ENCODE measurements at places on chromosomes 13 and 19.
A peak's percentile ranks its signal among the peaks of the same experiment; 100 is the strongest.

- DNase-seq: no peak
These were observed 113.1 kb downstream of the FOXO1 start for GRCh38 chr13:40553356-40553755.

DNA sequence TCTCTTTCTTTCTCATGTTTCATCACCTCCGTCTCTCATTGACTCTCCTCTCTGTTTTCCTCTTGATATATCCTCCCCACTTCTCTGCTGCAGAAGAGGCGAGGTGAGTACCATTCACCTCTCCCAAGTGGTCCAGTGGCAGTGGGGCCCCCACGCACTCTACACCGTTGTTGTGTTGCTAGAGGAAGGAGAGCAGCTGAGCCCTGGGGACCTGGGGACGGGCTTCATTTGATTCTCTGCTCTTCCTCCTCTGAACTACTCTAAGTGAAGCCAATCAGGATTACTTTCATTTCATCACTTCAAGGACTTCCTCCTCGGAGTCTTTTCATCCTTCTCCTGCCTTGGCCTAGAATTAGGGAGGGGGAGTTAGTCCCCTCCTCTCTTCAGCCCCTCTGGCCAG lies 64.6 kb downstream of the CCNE1 start:
- DNase-seq: no peak

DNA sequence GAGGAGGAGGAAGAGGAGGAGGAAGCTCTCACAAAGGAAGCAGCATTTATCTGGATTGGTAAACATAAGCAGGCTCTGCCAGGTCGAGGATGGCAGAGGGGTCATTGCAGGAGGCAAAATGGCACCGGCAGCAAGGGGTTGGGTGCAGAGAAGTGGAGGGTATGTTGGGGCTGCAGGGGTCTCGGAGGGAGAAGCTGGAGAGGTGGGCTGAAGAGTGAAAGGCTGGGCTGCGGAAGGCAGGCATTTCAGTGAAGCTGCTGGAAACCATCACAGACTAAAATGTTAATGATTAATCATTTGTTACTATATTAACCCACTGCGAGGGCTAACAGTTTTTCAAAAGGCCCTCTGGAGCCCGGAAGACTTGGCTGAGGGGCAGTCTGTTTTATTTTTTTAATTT lies 24.6 kb downstream of the TPT1 start:
- DNase-seq: no peak

- no peak for DNase-seq
These were observed 28.9 kb downstream of the TDRD12 start for GRCh38 chr19:32748497-32748896.

DNA sequence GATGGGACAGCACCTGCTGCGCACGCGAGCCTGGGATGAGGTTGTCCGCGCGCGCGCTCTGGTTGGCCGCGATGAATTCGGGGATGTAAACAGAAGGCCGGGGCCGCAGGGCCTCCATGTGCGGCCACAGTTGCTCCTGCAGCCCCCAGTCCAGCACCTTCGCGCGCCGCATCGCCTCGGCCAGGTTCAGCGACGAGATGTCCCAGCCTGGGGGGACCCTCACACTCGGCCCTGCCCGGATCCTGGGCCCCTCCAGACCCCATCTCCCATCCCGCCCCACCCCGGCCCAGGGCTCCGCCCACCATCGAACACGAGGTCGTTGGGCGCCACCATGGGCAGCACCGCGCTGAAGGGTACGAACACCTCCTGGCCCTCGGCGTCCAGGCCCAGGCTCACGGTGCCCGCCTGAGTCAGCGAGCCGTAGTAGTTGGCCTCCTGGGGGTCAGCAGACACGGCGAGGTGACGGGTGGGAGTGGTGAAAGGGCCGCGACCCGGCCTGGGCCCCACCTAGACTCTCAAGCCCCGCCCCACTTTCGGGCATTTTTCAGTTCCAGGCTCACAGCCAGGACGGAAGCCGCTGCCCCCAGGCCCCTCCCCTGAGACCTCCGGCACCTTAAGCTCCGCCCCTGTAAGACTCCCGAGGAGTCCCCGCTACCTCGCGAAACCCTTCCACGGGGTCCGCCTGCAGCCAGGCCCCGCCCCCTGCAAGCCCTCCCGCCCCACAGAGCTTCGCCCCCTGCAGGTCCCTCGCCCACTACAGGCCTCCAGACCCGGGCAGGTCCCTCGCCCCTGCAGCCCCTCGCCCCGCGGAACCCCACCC lies 1.1 kb downstream of the ISYNA1 start:
- peak; percentile 92 for DNase-seq

DNA sequence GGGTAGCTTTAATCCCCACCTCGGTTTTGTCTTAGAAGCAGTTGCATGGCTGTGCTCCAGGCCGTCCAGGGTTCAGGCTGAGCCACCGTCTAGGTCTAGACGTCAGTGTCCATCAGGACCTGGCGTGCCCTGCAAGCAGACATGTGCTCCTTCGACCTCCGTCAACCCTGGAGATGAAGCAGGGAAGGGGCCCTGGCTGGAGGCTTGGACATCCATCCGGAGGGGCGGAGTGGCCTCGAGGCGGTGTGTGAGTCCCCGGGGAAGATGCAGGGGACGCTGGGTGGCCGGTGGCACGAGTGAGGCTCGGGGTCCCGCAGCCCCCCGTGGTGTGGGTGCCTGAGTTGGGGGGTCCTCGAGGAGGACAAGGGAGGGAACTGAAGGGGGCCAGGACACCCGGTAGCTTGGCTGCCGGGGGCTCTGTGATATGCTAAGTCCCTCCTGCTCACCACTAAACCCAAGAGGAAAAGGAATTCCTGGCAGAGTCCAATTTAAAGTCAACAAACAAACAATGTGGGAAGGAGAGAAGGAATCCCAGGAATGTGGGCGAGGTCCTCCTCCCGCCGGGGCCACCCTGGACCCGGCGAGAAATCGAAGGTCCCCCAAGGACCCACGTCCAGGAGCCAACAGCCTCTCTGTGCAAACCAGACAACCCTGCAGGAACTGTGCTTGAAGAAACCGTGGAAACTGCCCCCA lies 14.9 kb upstream of the PTBP1 start:
- no peak for DNase-seq

DNA sequence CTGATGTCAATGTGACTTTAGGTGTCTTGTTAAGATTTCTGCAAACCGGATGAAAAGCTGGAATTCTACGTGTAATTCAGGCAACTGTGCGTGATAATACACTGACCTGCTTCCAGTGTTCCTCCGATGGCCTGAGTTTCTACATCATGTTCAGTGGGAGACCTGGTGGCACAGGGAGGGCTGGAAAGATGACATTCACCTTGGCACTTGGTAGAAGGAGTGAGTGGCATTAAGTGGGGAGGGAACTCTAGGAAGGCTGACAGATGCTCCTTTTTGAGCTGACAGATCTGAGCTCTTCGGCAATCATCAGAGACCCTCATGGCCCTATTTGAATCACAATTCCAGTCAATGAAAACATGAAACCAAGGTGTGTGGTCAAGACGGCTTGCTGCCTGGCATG lies 4.0 kb downstream of the CACNA1A start:
- no peak for DNase-seq

GRCh38 chr19:42872608-42873007 lies 6.9 kb downstream of the PSG1 start:
- DNase-seq: no peak

DNA sequence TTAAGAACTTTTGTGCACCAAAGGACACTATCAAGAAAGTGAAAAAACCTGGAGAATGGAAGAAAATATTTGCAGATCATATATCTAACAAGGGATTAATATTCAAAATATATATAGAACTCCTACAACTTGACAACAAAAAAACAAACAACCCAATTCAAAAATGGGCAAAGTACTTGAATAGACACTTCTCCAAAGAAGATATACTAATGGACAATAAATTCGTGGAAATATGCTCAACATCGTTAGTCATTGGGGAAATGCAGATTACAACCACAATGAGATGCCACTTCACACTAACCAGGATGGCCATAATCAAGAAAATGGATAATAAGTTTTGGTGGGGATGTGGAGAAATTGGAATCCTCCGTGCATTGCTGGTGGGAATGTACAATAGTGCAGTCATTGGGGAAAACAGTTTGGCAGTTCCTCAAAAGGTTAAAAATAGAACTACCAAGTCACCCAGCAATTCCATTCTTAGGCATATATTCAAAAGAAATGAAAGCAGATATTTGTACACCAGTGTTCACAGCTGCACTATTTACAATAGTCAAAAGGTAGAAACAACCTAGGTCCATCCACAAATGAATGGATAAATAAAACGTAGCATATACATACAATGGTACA lies 2.2 kb upstream of the LSR start:
- no peak for DNase-seq

GRCh38 chr13:50731400-50731799 lies 112.1 kb downstream of the DLEU7 start:
- DNase-seq: no peak

GRCh38 chr19:8403820-8404109 lies 9.3 kb upstream of the MARCHF2 start:
- DNase-seq: no peak

DNA sequence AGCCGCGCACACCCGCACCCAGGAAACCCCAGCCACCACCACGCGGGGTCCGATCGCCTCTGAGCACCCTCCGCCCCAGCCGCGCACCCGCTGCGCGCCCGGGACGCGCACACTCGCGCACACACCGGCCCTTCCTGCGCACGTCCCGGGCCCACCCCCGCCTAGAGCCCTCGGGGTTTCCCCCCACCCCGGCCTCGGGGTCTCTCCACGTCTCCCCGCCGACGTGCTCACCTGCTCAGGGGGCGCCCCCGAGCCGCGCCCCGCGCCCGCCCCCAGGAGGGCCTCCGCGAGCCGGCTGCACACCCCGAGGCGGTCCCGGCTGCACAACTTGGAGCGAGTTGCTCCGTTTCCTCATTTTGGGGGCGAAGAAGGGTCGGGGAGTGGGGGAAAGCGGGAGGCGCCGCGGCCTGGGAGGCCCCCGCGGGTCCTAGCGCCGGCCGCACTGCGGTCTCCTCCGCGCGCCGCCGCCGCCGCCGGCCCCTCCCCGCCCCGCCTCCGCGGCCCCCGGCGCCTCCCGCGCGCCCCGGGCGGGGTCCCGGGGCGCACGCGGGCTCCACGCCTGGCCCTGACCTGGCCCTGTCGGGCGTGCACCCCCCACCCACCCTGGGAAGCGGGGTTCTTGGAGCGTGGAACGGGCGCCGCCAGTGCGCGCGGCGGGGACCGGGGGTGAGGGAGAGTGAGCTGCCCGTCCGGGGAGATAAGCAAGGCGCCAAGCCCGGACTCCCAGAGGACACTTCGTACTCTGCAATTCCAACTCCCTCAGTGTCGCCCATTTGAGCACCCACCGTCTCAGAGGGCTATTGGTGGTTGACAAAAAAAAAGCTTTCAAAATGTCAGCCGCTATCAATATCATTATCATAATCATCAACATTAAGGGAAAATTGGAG lies at the start of gene MATK:
MATK (minus strand) TSS at position 444 of the 887 bp plus-strand sequence. CDS start 1,246 bp downstream, outside the sequence.
- no peak for DNase-seq

DNA sequence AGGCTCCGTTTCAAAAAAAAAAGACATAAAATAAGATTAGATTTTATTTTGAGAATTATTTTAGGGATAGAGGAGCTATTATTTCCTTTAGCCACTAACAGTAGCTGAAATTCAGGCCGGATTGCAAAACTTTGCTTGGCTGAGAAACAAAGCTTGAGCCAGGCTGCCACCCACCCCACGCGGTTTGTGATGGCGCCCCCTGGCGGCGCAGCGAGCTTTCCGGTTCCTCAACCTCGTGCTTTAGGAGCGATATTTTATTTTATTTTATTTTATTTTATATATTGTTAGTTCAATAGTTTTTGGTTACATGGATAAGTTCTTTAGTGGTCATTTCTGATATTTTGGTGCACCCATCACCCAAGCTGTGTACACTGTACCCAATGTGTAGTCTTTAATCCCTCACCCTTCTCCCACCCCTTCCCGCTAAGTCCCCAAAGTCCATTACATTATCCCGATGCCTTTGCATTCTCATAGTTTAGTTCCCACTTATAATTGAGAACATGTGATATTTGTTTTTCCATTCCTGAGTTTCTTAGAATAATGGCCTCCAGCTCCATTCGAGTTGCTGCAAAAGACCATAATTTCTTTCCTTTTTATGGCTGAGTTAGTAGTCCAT lies 19.8 kb upstream of the CEACAM4 start:
- DNase-seq: no peak

DNA sequence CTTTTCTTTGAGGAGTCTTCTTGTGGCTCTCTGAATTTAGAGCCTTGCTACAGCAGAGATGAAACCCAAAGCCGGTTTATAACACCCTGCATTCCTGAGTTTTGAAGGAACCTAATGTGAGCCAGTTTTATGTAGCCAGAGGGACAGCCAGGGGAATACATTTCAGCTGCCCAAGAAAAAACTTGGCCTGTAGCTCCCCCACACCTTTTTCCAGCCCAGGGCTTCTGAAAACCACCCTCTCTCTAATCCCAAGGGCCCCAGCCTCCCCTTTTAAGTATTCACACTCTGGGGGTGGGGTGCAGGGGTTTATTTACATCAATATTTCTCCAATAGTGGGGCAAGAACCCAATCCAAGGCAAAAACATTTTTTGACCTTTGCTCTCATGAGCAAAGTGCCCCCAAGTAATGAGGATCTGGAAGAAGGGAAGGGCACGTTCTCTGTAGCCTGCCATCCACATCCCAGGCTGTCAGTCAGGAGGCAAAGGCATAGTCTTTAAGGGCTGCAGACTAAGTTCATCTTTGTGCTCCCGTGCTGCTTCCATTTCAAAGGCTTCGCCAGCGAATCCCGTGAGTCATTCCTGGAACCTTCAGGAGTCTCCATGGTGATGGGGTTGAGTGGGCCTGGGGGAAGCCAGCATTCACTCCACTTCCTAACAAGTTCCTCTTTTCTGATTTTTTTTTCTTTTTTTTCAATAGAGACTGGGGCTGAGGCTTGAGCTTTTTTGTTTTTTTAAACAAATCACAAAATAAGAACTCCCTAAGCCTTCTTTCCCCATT lies 33.2 kb upstream of the MEDAG start:
- DNase-seq: peak; percentile 85

GRCh38 chr13:60352644-60353043 lies 44.4 kb upstream of the TDRD3 start:
- no peak for DNase-seq

DNA sequence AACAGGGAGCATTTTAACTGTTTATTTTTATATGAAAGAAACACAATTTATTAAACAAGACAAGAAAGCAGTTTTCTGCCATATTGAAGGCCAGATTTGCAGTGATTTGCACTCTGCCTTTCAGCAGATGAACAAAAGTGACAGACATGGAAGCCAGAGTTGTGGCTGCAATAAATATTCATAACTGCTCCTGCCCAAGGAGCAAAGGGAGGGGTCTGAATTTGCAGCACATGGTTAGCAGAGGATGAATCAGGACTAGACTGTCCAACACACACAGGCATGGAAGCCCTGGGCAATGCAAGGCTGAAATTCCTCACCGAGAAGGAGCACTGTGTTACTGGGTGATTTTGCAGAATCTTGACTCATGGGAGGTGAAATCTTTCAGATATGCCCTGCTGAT lies 418.2 kb downstream of the DCT start:
- no peak for DNase-seq
